Stimulated activated CD8-positive, alpha-beta memory T cell treated with anti-CD3 and anti-CD28 coated beads, Interleukin-4, amount 100 ng/mL, for 4 hours (primary cell): ENCODE measurements at places on chromosomes 5 and 9.

DNA sequence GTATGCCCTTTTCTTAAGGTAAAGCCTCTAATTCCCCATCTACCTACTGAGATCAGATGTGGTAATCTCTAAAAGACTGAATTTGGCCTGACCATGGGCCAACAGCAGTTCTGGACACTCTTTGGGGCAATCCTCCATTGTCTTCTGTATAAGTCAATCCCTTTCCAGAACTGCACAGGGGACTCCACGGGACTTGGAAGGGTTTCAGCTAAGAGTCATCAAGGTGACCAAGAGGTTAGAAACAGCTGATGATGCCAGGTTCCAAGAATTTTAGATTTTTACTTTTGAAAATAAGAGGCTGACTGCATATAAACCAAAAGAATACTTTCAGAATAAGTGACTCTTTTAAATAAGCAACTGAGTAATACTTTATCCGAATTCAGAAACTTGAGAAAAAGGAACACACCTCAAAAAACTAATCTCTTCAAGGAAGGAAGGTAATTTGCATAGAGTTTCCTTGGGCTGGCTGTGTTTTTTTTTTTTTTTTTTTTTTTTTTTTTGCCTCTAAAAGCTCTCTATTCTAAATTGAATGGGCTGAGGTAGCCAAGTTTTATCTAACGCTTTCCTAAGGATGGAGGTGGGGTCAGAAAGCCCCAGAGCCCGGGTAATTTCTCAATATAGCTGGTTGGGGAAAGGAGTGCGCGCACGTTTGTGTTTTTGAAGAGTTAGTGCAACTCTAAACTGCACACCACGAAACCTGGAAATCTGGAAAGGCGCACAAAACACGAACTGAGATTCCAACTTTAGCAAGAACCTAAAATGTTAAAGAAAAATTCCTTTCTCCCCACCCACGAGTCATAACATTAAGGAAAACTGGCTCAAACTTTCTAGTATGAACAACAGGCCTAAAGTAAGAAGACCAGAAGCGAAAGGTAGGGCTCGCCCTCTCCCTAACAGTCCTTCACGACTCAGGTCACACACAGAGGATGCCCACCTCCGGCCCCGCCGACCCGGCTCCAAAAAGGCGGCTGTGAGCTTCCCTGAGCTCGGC lies 1.3 kb downstream of the VCP start:
- DNase-seq, result no peak

DNA sequence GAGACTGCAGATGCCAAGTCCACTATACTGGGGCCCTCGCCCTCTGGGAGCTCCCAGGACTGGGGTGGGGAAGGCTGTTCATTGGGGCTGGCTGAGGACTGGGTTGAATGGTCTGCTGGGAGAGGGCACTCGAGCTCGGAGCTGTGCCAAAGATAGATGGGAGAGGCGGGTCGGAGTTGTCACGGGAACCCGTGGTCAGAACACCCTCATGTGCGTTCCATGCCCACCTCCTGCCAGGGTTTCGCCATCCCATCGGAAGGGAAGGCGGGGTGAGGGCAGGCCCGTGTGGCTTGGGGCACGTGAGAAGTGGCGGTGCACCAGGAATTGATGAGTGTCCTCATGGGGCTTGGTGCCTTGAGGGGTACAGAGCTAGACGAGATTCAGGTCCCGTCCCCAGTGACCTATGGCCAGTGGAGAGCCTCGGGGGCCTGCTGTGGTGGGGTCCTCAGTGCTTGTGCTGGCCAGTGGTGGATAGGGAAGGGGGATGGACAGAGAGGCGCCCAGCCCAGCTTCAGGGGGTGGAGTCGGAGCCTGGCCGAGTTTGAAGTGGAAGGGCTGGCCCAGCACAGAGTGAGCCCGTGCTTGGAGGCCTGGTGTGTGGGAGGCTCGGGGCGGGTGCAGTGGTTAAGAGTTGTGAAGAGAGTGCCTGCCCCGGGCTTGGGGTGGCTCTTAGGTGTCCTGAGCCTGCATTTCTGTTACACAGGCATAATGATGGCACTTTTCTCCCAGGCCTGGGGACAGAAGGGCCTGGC lies 4.3 kb downstream of the CACFD1 start:
- no peak for DNase-seq

DNA sequence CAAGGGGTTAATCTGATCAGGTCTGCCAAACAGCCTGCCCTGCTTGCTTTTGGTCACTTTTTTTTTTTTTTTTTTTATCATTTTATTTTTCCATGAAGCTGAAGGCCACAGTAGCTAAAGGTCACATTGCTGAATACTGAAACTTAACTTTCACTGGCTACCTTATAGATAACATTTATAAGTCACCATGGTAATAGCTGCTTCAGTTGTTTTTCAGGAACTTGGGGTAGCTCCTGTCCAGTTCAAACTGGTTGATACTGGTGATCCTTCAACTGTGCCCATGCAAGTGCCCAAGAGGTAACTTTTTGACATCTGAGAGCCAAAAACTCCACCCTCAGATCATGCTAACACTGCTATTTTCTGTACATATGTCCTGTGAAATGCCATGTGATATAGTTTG lies 68.3 kb upstream of the RGS7BP start:
- no peak for DNase-seq

DNA sequence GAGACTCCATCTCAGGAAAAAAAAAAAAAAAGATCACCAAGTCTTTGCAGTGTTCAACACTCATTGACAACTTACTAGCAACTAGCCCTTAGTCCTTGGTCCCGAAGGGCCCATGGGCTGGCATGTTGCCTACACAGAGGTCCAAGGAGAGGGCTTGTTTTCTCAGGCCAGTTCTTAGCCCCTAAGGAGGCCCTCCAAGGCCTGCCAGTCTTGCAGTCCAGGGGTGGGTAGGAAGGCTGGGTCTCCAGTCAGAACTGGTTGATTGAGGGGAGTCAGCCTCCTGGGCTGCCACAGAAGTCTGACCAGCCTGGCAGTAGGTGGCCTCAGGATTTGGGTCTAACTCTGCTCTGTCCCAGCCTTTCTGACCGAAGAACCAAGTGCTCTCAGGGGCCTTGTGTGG lies 32.7 kb downstream of the IER5L start:
- DNase-seq, result no peak

GRCh38 chr5:173745123-173745522 lies 128.7 kb upstream of the BOD1 start:
- DNase-seq, result no peak

DNA sequence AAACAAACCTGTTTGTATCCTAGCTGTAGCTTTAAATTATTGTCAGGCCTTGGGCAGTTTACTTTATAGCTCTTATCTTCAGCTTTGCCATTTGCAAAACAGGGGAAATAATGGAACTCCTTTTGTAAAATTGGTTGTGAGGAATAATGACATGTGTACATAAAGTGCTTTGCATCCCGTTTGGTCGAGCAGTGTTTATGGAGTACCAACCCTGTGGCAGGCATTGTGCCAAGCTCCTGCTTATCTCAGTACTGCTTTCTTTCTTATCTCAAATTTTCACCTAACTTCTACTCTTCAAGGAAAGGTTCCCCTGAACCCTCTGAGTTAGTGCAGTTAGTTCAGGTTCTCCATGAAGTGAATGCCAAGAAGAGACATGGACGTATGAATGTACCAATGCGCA lies 9.4 kb upstream of the TENT2 start:
- DNase-seq, result no peak

- DNase-seq, result no peak
Observed at GRCh38 chr5:62779010-62779422, 200.4 kb downstream of the LRRC70 start.
